ENCODE measurements at places on chromosomes 3 and 15. TPM values are rescaled to one million over a fixed set of nuclear protein-coding genes. Genes with fewer than 3 reads are reported as not detected.

DNA sequence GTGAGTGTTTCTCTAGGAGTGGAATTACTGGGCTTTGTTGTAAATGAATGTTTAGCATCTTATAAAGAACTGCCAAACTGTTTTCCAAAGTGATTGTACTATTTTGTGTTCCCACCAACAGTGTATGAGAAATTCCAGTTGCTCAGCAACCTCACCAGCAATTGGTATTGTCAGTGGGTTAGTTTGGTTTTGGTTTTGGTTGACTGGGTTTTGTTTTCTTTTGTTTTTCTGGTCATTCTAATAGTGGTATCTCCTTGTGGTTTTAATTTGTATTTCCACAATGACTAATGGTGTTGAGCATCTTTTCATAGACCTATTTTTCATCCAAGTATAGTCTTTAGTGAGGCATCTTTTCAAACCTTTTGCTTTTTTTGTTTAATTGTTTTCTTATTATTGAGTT is 27.1 kb downstream of the FILIP1L start:
- H3K27ac ChIP-seq, result no peak overlapping the region
- H3K4me1 ChIP-seq, result peaks cover 37% of the 10 kb centered on the region
- H3K4me3 ChIP-seq, result no peak overlapping the region

DNA sequence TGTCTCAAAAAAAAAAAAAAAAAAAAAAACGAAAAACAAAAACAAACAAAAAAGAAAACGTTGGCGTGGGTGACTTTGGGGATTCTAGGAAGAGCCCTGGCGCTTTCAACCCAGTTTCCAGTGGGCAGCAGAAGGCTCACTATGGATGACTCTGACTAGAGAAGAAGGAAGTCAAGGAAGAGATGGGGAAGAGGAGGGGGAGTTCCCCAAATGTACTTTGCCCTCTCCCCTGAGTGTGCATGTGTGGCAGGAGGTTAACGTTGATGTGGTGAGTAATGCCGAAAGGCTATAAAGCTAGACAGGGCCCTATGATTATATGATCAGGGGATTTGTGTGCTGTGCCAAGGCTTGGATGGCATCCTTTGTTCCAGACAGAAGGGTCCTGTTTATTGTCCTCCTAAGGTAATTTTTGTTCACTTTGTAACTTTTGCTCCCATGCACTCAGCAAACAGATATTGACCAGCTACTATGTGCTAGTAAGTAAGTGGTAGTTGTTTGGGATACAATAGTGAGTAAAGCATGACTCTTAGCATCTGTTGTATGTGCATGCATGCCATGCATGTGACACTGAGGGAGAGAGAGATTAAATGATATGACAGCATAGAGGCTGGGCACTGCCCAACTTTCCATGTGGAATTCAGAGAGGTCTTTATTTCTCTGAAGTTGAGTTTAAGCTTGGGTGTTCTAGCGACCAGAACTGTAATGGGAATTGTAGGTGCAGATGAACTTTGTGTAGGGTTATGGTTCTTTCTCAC is 750 bp upstream of the HHLA2 start:
- peaks cover 22% of the 10 kb centered on the region for H3K36me3 ChIP-seq
- no peaks in the 10 kb centered on the region for H3K27me3 ChIP-seq
- no peak overlapping the region for H3K4me3 ChIP-seq
- no peak for DNase-seq

- H3K4me1 ChIP-seq, result no peaks in the 10 kb centered on the region
- H3K36me3 ChIP-seq, result no peaks in the 10 kb centered on the region
- DNase-seq, result no peak
- no peak overlapping the region for H3K4me3 ChIP-seq
- no peaks in the 10 kb centered on the region for H3K27me3 ChIP-seq
- no peak overlapping the region for H3K27ac ChIP-seq
These were observed 708.9 kb downstream of the NTRK3 start for GRCh38 chr15:87547470-87548181.

- no peak overlapping the region for H3K4me3 ChIP-seq
- DNase-seq, result no peak
- H3K27ac ChIP-seq, result no peak overlapping the region
- peaks cover 40% of the 10 kb centered on the region for H3K4me1 ChIP-seq
- peaks cover 16% of the 10 kb centered on the region for H3K27me3 ChIP-seq
These were observed 2.3 kb upstream of the GP5 start for GRCh38 chr3:194401346-194401745.

The SENP2 gene
- 31.2 TPM for total RNA-seq

The XXYLT1 gene
- 7.8 TPM for total RNA-seq

The KNG1 gene
- not detected for total RNA-seq

Data from activated CD4-positive, alpha-beta T cell treated with anti-CD3 and anti-CD28 coated beads, Interleukin-2, amount 10 ng/mL, durations not matched to agents 7 days and 5 days (primary cell).